Endothelial cell of umbilical vein (primary cell): ENCODE measurements at places on chromosomes 16 and 17. TPM values are rescaled to one million over a fixed set of nuclear protein-coding genes. Genes with fewer than 3 reads are reported as not detected.

GRCh38 chr17:8628609-8629169, 1.8 kb downstream of the MYH10 start:
- H3K27me3 ChIP-seq = peaks cover 5% of the 10 kb centered on the region
- peak; percentile 67 for DNase-seq
- no peak overlapping the region for H3K27ac ChIP-seq
- peaks cover 15% of the 10 kb centered on the region for H3K4me1 ChIP-seq

- H3K4me3 ChIP-seq = no peak overlapping the region
- no peaks in the 10 kb centered on the region for H3K36me3 ChIP-seq
- no peak overlapping the region for H3K27ac ChIP-seq
Observed at GRCh38 chr17:81026266-81027036, 8.5 kb upstream of the BAIAP2 start.

- no peaks in the 10 kb centered on the region for H3K4me1 ChIP-seq
- no peak overlapping the region for H3K4me3 ChIP-seq
- no peak overlapping the region for H3K27ac ChIP-seq
- no peaks in the 10 kb centered on the region for H3K27me3 ChIP-seq
- no peak for DNase-seq
Observed at GRCh38 chr16:77066896-77067496, 124.0 kb upstream of the MON1B start.

DNA sequence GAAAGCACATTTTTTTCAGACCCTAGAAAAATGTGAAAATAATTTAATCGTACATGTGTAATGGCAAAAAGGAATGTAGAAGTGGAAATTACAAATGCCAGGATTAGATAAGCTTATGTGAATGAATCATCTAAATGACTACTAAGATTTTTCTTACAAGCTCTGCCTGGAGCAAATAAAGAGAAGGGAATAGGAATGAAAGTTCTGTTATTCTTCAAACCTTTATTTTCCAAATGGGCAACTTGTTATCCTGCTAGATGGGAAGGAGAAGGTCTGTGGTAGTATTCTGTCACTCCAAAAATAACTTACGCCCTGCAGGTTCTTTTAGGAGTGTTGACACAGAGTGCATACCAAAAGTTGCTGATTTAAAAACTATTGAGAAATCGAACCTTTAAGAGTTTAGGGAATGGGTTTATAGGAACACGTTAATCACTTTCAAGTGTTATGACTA, 9.7 kb downstream of the CTCF start:
- H3K4me1 ChIP-seq = peaks cover 20% of the 10 kb centered on the region
- H3K4me3 ChIP-seq = no peak overlapping the region
- peak; percentile 68 for DNase-seq
- no peaks in the 10 kb centered on the region for H3K27me3 ChIP-seq
- peak overlapping the region; percentile 84 for H3K27ac ChIP-seq

Gene MYADML2
- not detected in 2 replicates for total RNA-seq

Gene IQCK
- total RNA-seq = 13.2 and 17.2 TPM in 2 replicates
